A549 (cell line): ENCODE measurements at places on chromosomes 4 and X.

GRCh38 chrX:111086591-111087006 lies 9.4 kb upstream of the PAK3 start:
- no peak for DNase-seq

- no peak for DNase-seq
Observed at GRCh38 chr4:147658501-147658900, 25.5 kb downstream of the PRMT9 start.

- no peak for DNase-seq
Observed at GRCh38 chr4:158170691-158171561, 1.9 kb downstream of the GASK1B start.

- DNase-seq, result no peak
Observed at GRCh38 chr4:105158837-105159236, 12.2 kb downstream of the TET2 start.

- no peak for DNase-seq
Observed at GRCh38 chrX:103437147-103437873, 61.0 kb downstream of the BEX3 start.

DNA sequence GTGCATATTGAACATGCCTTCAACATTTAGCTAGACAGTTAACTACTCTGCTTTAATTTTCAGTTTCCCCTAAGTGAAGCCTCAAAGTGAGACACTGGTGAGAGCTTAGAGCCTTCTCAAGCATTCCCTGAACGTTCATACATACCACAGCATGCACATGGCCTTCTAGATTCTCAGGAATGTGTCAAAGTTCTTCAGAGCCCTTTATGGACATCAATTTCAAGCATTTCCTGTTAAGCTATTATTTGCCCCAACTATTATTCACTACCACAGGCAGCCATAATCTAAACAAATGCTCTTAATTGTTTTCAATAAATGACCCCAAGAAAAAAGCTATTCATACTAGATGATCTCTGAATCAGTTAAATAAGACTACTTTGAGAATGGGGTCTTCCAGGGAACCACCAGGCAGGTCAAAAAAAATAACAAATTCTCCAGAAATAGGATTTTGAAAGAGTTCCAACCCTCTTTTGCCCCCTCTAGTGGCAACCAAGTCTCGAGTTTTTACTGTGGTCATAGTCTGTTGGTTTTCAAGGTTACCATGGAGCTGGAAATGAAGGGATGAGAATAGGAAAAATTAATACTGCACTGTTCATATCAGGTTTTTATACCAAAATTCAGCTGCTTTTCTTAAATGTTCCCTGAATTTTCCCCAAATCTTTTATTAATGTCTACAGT lies 235.4 kb downstream of the RAB28 start:
- DNase-seq, result no peak

GRCh38 chr4:153901220-153901619 lies 112.3 kb upstream of the SFRP2 start:
- no peak for DNase-seq
